ENCODE measurements at places on chromosomes 2 and 18.

DNA sequence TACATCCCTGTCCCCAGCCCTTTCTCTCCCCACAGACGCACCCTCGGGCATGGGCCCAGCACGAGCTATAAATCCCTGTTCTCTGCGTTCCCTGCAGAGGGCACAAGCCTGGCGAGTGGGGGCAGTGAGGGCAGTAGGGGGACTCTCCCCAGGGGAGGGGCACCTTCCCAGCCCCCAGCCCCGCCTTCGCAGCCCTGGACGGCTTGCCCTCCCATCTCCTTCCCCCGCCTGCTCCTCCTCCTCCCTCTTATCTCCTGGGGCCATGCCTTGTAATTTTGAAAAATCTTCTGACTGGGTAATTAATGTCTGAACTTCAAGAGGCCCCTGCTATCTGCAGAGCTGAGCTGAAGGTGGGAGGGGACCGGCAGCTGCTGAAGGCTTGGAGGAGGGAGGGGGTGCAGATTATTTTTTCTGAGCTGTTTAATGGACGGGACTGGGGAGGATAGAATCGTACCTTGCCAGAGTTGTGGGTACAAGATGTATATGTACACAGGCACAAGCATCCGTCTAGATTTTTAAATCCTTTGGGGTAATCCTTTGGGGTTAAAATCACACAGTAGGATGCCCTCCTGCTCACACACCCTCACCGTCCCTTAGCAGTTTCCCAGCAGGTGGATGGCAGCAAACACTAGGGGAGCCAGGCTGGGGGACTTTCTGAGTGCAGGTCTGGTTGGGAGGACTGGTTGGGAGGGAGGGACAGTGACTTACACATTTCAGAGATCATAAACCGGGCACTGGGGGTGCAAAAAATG lies 121.9 kb downstream of the SMAD7 start:
- DNase-seq: no peak

GRCh38 chr2:43215673-43216255 lies 10.6 kb downstream of the ZFP36L2 start:
- no peak for DNase-seq

GRCh38 chr2:635687-636621 lies 41.3 kb downstream of the TMEM18 start:
- DNase-seq: no peak

- DNase-seq: no peak
Observed at GRCh38 chr2:83196225-83196624, 1262.9 kb downstream of the SUCLG1 start.

- no peak for DNase-seq
Observed at GRCh38 chr2:130335226-130335625, 7.5 kb upstream of the IMP4 start.

GRCh38 chr2:1804865-1805264 lies 60.5 kb upstream of the PXDN start:
- no peak for DNase-seq

- DNase-seq: no peak
Observed at GRCh38 chr18:47274961-47275360, 23.5 kb upstream of the SKOR2 start.

- no peak for DNase-seq
Observed at GRCh38 chr2:127117603-127118002, 10.6 kb upstream of the BIN1 start.

DNA sequence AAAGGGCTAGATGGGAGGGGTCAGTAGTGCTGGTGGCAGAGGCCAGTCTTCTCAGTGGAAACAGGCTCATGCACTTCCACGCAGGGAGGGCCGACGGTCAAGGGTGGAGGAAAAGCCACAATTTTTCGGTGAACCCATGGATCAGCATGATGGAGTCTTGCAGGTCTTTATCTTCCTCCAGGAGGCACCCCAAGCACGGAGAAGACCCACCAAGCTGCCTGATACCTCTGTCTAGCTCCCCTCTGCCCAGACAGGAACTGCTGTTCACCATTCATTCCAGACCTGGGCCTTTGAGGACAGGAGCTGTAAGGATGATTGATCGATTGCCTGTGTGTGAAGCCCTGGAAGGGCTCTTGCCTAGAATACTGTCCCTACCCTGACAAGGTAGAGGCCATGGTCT lies 2.8 kb upstream of the LRRFIP1 start:
- no peak for DNase-seq

DNA sequence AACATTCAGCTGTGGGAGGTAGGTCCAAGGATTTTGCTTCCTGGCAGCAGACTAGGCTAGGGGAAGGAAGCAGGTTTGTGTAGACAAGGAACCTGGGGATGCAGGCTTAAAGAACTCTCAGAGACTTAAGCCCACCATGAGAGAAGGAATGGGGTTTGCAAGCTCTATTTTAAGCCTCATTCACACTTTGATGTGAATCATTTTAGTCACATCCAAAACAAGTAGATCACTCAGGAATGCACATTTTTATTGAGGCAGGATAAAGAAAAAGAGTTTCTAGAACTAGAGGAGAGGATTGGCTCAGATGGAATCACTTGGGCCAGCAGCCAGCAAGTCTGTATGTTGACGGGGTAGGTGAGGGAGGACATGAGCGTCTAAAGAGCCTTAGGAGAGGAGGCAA lies 3.3 kb upstream of the NAPG start:
- no peak for DNase-seq

DNA sequence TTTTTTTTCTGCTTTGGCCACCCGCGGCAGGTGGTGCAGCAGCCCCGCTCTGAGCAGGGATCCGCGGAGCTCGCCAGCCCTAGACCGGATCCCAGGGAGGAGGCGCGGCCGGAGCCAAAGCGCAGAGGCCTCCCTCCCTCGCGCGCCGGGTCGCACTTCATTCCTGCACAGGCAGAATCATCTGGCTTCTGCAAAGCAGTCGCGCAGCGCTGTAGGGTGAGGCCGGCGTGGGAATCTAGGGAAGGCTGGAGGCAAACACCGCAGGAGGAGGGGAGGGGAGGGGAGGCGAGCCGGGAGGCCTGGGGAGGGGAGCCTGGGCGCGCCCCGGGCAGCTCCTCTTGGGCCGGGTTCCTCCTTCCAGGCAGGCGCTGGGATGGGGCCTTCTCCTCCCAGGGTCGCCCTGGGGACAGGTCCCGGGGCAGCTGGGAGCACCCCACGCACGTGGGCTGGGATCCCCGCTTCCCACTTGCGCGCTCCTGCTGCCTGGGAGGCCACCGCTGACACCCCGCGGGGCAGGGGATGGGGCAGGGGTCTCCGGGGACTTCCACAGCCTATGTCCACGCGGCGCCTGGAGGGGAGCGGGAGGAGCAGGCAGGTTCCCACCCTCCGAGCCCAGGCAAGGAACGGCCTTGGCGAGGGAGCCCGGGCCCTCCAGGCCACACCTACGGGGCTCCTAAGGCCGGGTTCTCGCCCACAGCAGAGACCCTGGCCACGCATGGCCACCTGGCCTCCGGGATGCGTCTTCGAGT lies 45.0 kb downstream of the MBP start:
- no peak for DNase-seq

DNA sequence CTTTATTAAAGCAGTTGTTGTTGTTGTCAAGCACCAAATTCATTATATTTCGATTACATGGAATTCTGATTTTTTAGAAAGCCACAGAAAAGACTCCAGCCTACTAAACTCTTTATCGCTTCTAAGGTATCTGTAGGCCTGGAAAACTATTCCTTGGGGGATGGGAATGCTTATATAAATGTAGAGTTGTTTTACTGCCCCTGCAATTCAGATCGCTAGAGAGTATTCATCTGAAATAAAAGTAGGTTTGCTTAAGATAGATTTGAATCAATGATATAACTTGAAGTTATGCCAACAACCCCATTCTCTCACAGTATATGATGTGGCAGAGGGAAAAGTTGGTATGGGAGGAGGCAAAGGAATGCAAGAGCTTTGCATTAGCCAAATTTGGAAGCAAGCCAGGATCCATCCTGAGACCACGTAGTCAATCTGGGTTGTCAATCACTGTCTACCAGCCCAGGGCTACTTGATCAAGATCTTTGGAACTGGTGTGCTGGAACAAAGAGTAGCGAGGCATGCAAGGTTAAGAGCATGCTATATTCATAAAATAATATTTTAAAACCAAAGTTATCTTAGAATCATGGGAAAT lies 95.9 kb downstream of the LYPD6B start:
- DNase-seq: no peak

DNA sequence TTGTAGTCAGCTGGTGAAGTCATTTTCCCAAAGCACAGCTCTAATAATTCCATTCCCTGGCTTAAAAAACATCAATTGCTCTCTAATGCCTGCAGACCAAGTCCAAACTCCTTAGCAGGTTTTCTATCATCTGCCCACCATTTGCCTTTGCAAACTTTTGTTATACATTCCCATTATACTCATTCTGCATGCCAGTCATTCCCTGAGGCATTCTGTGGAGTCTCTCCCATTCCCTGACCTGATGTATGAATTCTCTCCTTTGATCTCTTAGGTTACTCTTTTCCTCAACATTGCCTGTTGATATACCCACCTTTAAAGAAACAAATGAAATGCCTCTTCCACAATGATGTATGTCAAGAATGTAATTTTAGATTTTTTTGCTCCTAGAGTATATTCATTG lies 852.0 kb upstream of the FSHR start:
- DNase-seq: no peak
